SK-MEL-5 (cell line): ENCODE measurements at places on chromosomes 12 and 14. TPM values are rescaled to one million over a fixed set of nuclear protein-coding genes. Genes with fewer than 3 reads are reported as not detected.

- no peak for DNase-seq
Observed at GRCh38 chr12:9872742-9873141, 3.6 kb upstream of the CLEC2B start.

GRCh38 chr14:64993266-64993930, 6.7 kb downstream of the FNTB start:
- DNase-seq = no peak

SERPINA9 gene
- total RNA-seq = not detected in 2 replicates

- no peak for DNase-seq
Observed at GRCh38 chr14:74980731-74981461, 21.8 kb upstream of the EIF2B2 start.

GRCh38 chr12:70366581-70367257, 629 bp downstream of the KCNMB4 start:
- peak; percentile 36 for DNase-seq

- no peak for DNase-seq
Observed at GRCh38 chr12:87253157-87253556, 776.0 kb downstream of the C12orf50 start.

MYH6 gene
- not detected in 2 replicates for total RNA-seq

DNA sequence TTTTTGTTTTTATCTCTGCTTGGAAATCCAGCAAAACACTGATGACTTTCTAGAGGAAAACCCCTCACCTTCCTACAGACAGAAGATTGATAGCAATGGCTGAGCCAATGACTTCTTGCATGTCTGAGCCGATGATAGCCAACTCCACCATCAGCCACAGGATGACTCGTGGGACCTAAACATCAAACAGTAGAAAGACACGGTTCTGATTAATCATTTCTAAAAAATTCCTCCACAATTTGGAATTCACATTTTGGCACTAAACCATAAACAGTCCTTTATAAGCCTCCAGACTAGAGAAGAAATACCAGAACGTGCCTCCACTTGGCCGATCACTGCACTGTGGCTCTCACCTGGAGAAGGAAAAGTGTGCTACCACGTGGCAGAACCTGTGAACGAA, 25.9 kb downstream of the SLC11A2 start:
- DNase-seq = no peak

PRB2 gene
- total RNA-seq = not detected in 2 replicates

GRCh38 chr14:77124345-77125280, 17.0 kb downstream of the ZDHHC22 start:
- DNase-seq = peak; percentile 30

GRCh38 chr12:23217158-23217557, 592.2 kb downstream of the ETNK1 start:
- DNase-seq = peak; percentile 32

DNA sequence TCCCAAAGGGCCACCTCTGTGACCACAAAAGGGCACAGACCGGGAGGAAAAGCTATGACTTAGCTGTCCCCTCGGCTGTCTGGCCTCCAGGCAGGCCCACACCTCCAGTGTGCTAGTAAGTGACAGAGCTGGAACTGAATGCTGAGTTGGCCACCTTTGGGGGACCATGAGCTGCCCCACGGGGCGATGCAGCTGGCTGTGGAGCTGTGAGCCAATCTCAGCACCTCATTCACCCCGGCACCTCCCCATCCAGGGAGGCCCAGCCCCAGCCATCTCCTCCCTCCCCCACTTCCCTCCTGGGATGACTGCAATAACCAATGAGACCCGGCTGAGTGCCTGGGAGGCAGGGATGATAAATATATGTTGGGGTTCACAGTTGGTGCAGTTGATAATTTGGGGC, 12.2 kb upstream of the TESC start:
- DNase-seq = no peak

ISCA2 gene
- 28.3 and 36.6 TPM in 2 replicates for total RNA-seq

DNA sequence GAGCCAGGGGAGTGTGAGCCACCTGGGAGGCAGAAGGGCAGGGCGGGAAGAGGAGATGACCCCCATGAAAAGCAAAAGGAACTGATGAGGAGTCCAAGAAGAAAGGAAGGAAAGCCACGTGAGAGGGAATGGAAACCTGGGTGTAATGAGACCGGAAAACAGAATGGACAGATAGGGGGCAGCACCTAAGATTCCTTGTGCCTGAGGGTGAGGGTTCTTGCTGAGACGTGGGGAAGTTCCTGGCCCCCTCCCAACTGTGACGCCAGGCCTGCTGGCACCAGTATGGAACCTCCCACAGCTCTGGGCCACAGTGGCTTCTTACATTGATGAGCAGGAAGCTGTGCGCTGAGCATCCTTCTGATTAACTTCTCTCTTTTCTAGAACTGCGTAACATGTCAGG, 30.8 kb downstream of the TTC7B start:
- DNase-seq = peak; percentile 63

HEBP1 gene
- total RNA-seq = 7.8 and 7.9 TPM in 2 replicates

GRCh38 chr12:48067250-48067938, 38.5 kb downstream of the SENP1 start:
- DNase-seq = no peak

DNA sequence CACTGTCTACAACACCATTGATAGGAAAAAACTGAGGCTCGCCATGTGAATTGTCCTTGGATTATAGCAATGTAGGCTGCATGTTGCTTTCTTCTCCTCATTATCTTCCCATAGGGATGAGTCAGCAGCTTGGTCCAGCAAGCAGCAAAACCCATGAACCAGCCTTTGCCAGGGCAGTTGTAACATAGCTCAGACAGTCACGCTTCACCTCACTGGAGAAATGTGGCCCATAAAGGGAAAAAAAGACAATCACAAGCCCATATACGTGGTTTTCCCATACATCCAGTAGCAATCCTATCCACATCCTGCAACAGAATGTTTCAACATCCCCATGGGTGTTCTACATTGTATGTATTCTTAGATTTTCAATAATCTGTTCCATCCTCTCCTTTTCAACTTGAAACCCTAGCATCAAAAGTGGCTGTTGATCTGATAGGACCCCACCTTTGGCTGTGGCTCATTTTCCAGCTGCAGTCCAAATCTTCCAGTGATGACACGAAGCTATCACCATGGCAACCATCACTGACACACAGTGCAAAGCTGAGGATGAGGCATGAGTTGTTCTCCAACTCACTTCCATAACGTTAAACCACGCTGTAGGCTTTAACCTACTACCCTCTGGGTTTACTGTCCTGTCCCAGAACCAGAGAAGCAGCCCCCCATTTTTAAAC, 34.0 kb downstream of the GRIN2B start:
- no peak for DNase-seq

DNA sequence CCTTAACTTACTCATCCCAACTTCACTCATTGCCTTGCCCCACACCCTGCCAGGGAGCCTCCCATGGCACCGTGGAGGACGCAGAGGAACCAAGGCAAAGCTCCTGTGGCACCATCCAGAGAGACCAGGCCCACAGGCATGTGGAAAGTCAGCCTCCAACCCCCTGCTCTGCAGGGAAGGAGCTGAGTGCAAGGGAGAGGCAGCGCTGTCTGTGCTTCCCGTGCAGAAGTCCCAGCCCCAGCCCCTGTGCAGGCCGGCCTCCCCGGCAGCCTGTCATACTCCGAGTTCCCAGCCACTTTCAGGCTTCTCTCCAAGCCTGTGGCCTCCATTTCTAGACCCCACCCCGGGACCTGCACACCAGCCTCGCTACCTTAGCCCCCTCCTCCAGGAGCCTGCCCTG, 106.4 kb downstream of the SINHCAF start:
- DNase-seq = no peak

DNA sequence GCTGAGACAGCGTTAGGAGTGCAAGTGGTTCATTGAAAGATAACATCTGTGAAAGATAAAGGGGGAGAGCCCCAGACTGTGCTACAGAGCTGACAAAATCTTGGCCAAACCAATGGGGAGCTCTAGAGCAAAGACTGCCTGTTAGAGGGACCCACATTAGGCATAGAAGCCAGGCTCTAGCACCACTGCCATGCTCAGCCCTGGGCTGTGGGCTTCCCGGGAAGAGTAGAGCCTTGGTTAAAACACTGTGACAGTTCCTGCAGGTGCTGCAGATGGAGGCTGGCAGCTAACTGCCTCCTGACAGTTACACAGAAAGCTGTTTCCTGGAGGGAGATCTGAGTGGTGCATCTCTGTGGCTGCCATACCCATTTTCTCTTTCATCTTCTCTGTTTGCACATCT, 23.0 kb downstream of the TSHR start:
- DNase-seq = no peak

DNA sequence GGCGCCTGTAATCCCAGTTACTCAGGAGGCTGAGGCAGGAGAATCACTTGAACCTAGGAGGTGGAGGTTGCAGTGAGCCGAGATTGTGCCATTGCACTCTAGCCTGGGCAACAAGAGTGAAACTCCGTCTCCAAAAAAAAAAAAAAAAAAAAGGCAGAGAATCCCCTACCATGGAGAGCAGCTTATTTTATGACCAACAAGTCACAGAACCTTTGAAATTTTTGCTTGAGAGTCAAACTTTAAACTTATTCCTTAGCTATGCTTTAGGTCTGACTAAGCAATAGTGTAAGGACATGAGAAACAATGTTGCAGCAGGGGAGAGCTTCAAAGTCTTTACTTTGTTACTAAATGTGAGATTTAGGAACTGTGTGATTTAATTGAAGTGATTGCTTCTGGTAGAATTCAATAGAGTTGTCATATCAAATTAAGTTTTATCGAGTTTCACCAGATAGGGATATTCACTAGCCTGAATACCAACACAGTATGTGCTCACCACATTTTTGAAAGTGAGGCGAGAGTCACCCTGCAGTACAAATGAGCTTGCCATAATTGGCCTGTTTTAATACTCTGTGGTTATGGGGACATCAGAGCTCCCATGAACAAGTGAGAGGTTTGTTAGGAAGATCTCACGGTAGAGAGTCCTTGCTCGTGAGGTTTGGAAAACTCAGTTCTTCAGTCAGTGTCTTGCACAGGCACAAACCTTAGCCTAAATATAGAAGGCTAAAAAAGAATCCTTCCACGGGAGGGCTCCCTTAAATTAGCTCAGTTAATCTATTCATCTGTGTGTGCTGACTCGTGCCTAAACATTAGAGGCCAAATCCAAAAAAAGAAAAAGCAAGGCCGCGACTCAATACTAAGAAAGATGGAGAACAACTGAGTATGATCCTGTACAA, 108.6 kb downstream of the SAMD4A start:
- no peak for DNase-seq

KRT6A gene
- not detected in 2 replicates for total RNA-seq

GRCh38 chr14:94028450-94028826, 2.3 kb downstream of the OTUB2 start:
- no peak for DNase-seq

PRICKLE1 gene
- 0.50 and 4.4 TPM in 2 replicates for total RNA-seq

KRT83 gene
- not detected in 2 replicates for total RNA-seq

GRCh38 chr12:56932867-56933266, 1.3 kb downstream of the SDR9C7 start:
- DNase-seq = no peak

GRCh38 chr14:74955229-74956026, at the start of gene PGF:
Gene PGF, minus strand, starts transcription at chr14:74955597. Its CDS starts 355 bp downstream, at chr14:74955242.
- DNase-seq = peak; percentile 60

DNA sequence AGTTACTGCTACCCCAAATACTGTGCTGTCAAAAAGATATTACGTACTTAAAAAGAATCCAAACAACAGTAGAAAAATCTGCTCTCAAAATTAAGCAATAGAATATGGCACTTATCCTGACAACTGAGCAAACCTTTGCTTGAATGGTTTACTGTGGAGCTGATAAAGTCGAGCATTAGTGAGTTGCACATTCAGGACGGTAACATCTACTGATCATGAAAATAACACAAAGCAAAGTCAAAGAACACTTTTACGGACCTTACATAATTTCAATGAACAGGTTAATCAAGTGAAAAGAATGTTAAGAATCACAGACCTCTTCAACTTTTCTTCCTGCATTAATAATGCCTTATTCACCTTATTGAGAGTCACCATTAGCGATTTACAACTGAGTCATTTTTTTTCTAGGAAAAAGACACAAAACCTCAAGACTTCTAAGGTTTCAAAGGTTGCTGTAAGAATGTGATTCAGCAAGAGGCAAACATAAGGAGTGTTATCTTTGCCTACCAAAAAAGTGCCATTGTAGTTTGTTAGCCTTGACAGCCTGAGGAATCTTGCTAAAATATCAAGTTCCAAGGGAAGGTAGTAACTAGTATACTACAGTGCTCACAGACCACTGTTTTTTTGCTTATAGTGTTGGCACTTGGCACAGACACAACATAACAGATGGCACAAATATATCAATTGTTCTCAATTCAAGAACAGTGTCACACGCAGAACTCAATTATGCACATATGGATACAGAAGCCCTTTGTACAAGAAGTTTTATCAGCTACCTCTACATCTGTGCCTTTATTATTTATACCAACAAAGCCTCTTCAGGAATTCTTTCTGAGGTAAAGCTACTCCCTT, 334.2 kb upstream of the RPL10L start:
- DNase-seq = peak; percentile 88

DNA sequence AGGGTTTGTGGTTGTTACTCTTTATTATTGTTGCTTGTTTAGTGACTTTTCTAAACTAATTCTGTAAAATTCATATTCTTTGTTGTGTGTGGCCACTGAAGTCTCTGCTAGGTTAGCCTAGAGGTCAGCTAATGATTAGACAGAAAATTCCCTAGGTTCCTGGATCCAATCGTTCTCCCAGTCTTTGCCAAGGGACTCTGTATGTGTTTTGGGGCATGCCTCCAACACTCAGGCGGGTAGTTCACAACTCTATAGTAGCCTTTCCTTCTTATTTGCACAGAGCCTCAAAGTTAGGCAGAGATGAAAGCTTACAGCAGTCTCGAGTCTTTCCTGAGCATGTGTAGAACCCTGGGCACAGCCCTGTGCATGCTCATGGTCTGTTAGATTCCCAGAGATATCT, 32.7 kb upstream of the RIN3 start:
- no peak for DNase-seq

- DNase-seq = no peak
Observed at GRCh38 chr14:32932302-32932913, 6.3 kb upstream of the NPAS3 start.
